ENCODE measurements at places on chromosomes 2 and 18.

GRCh38 chr18:79493801-79494211, 98.1 kb downstream of the NFATC1 start:
- DNase-seq = no peak

DNA sequence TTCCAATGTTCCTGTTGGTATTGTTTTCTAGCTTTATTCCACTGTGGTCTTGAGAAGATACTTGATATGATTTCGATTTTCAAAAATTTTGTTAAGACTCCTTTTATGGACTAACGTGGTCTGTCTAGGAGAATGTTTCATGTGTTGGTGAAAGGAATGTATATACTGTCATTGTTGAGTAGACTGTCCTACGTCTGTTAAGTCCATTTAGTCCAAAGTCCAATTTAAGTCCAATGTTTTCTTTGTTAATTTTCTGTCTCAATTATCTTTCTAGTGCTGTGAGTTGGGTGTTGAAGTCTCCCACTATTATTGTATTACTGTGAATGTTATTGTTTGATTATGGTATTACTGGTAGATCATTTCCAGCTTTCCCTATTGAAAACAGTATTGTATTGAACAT, 55.8 kb upstream of the TTC27 start:
- DNase-seq = no peak

DNA sequence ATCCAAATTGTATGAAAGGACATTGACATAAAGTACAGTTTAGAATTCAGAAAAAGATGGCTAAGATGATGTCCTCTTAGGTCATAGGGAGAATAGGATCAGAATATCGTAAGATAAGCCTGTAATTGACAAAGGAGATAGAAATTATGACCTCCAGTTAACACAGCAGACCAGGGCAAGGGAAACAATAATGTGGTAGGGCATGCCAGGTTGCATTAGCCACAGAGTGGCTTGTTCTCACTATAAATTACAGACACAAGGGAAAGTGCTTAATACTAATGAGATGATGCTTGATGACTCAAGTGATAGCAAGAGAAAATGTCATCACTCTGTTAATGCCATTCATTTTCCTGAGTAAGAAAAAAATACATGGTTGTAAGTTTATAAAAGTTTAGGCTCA, 48.9 kb upstream of the LRP1B start:
- DNase-seq = no peak

GRCh38 chr2:9757501-9758264, 85.6 kb upstream of the TAF1B start:
- DNase-seq = no peak

DNA sequence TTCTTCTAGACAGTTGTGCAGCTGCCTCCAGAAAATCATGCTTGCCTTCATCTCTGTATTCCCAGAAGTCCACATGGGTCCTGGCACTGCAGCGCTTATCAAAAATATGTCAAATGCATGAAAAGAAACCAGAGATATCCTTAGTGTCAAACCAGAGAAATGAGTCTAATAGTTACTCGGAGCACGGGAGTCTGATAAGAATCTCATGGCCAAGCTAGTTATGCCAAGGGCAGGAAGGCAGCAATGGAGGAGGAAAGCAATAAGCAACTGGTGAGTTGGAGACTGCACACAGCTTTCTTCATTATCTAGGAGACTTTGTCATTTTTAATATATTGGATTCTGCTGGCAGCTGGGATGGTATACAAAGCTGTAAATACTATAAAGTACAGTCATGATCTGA, 38.6 kb downstream of the TRIB2 start:
- no peak for DNase-seq

- DNase-seq = no peak
Observed at GRCh38 chr18:23363865-23364570, 89.1 kb upstream of the RIOK3 start.

GRCh38 chr2:142778289-142778688, 99.2 kb upstream of the KYNU start:
- DNase-seq = no peak

- DNase-seq = no peak
Observed at GRCh38 chr2:108927936-108928659, 60.9 kb downstream of the EDAR start.

DNA sequence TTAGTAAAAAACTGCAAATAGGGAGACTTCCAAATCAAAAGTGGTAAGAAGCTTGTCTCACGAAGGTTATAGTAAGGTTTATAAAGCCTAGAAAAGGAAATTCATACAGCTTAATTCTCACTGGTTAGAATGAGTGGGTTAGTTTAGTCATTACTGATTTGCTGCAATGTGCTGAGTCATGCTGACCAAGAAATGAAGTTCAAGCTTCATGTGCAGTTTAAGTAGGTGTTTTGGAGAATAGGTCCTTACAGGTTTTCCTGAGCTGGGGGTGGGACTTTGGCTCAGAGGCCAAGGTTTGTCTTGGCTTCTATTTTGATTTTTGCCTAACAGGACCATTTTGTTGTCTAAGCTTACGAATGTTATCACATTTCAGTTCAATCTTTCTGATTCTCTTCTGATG, 15.1 kb downstream of the CLIP4 start:
- DNase-seq = peak; percentile 31

- DNase-seq = no peak
Observed at GRCh38 chr2:14324308-14324707, 308.2 kb upstream of the LRATD1 start.

GRCh38 chr2:107303964-107304363, 418.0 kb upstream of the ST6GAL2 start:
- DNase-seq = no peak

- DNase-seq = no peak
Observed at GRCh38 chr18:55588111-55588869, at the start of gene TCF4. TCF4 (minus strand) TSS chr18:55588192; CDS start chr18:55587116, 1,076 bp downstream.

DNA sequence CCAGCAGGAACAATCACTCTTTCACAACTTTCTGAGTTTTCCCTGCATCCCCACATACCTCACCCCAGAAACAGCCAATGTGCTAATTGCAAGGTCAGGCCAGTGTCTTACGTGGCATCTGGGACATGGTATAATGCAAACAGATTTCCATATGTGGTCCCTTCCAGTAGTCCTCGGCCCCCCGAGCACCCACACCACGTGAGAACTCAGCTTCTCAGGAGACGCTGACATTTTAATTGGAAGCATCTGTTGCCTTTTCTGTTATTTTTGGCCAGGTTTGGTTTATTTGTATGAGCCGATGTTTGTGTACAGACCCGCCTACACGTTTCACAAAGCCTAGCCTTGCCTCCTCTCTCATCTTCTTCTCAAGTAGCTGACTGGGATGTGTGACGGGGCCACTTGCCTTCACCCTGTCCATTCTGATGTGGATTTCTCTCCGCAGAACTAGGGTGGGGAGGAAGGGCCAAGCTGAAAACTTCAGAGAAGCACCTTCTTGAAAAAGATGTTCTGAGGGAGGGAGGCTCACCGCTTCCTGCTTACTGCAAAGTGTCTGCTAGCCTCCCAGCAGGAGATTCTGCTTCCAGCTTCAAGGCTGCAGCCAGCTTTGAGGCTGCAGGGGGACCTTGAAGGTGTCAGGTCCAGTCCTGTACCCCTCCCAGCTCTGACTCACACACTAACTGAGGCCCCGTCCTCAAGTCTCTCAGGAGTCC, 109.6 kb upstream of the SLC14A2 start:
- no peak for DNase-seq

DNA sequence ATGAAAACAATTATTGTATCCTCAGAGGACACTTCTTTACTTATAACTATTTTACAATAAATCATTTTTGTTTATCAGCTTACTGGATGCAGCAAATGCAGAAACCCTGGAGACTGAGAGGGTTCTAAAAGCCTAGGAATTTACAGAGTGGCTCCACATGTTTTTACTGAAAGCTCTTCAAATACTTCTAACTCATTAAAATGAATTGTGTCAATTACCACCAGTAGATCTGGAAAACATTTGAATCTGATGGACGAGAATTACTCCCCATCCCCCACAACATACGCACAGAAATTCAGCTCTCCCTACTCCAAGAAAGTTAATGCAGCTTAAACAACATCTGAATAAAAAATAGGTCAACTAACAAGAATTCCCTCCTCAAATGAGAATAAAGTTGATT, 319.8 kb upstream of the FIGN start:
- DNase-seq = no peak

DNA sequence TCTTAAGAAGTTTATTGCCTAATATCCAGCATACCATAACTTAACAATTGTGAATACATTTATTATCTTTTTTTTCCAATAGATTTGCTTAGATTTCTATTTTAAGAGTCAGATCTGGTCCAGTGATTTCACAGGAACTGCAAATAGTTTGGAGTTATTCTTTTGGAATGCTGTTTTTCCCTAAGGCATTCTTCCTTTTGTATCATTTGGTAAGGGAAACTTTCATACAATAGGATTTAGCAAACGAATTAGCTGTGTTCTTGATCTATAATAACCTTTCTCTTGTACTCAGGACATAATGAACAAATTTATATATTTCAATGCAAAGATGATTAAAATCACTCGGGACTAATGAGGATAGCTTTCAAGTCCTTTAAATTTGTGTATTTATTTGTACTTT, 201.6 kb downstream of the ERBB4 start:
- no peak for DNase-seq
